ENCODE measurements at places on chromosomes 1 and 21.
A peak's percentile ranks its signal among the peaks of the same experiment; 100 is the strongest.

- no peak for DNase-seq
Measured at GRCh38 chr1:193242000-193242399, 55.6 kb upstream of the B3GALT2 start.

DNA sequence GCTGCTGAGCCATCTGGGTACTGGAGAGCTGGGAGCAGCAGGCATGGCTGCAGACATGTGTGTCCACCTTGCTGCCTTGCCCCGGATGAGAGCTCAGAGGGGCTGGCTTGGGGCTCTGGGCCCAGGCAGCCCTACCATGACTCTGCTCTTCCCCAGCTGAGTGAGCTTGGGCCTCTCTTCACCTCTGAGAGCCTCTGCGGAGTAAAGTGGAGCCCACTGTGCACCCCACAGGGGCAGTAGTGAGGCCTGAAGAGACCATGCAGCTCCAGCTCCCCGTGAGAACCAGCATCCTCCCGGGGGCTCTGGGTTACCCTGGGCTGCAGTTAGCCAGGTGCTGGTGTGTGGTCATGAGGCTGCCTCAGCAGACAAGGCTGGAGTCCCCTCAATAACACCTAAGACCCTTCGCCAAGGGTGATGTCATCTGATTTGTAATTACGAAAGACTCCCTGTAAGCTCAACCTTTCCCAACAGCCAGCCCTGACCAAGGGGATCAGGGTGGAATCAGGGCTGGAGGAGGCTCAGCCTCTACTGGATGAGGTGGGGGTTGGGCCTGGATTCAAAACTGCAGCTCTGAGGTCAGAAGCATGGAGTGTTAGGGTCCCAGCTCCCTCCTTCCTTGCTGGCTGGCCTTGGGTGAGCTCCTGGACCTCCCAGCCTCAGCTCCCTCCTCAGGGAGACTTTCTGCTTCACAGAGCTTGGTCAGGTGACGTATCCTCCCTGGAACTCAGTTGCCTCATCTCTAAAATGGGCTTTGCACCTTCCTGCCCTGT lies 308.0 kb downstream of the MATN1 start:
- no peak for DNase-seq

GRCh38 chr21:38170283-38170682 lies 86.5 kb upstream of the KCNJ15 start:
- no peak for DNase-seq

DNA sequence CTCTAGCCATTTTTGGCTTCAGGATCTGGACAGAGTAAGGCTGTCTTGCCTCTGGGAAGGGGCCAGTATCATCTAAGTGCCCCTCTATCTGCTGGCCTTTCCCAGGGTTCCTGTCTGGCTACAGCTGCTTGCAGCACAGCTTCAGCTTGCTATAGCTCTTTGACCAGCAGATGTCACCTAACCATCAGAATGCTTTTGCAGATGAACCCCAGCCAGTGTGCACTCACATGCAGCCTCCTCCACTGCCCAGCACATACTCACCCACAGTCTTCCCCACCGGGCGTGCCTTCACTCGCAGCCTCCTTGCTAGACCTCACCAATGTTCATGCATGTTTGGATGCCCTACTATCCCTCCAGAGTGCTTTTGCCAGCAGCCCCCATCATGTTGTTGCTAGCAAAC lies 769.0 kb downstream of the BRINP3 start:
- no peak for DNase-seq

- DNase-seq = no peak
Measured at GRCh38 chr1:159088546-159089183, 12.1 kb upstream of the AIM2 start.

DNA sequence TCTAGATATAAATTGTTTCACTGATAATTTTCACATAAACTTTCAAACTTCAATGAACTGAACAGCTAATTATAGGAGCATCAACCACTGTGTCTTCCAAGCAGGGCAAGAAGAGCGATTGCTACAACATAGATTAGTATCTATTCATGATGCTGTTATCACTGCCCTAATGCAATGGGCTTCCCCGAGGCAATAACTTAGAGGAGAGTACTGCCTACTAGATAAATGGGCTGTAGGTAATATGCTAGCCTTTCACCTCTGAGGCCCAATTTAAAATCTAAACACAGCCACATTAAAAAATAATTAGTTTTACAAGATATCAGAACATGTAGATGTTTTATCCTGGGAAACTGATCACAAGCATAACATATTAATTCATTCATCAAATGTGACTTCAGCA lies 318.0 kb downstream of the VAV3 start:
- no peak for DNase-seq

DNA sequence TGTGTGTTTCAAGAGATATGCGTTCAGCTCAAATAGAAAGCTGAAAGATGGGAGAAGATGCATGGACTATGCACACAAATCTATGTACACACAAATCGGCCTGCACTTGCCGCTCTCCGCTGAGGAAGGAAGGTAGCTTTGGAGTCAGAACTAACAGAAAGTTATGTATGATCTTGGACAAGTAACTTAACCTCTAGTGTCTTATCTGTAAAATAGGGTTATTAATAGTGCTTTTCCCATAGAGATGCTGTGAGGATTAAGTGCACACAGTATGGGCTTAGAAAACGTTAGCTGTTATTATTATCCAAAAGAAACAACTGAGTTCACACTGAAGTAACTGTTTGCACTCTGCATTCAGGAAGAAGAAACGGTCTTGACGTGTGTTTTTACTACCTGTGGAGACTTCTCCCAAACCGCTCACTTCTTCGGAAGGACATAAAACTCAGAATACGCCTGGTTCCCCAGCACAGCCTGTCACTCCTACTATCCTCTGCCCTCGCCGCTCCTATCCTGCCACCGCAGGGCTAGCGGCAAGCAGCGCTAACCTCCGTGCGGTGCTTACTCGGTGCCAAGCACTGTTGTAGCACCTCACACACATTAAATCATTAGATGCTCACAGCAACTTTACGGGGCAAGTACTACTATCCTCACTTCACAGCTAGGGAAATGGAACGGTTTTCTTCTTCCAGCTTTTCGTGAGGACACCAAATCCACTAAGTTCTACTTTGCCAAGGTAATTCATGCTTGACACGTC lies 1.3 kb downstream of the TGFBR3 start:
- DNase-seq = peak; percentile 33

DNA sequence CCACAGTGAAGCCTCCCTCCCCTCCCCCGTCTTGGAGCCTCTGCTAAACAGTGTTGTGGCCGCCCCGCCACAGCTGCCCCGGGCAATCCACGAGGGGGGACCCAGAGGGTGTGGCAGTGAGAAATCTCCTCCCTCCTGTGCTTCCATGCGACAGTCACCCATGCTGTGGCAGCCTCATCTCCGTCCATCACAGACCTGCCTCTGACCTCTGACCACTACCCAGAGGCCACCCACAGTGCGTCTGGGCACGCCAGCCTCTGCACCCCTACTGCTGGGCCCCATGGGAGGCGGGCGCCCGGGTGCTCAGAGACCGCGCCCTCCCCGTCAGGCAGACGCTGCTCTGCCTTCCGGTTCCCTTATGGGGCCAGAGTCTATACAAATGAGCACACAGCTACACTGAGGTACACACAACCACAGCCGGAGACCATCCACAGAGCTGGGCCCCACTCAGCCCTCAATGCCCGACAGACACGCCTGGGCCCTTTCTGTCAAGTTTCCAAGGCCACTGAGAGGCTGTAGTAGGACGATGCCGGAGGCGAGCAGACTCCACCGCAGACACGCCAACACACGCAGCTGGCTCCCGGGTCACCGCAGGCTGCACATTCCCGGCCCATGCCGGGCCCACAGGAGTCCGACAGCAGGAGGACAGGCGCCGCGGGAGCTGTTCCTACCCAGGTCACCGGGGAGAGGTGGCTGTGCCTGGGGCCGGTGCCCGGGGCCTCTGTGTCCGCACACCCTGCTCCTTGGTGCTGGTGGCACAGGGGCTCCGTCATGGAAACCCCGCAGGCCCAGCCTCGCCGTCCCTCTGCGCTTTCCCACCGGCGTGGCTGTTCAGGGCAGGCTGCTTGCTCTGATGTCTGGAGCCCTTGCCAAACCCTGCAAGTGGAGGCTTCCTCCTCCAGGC lies 23.9 kb upstream of the TMEM52 start:
- no peak for DNase-seq

- DNase-seq = no peak
Measured at GRCh38 chr1:6918925-6919511, 133.8 kb downstream of the CAMTA1 start.

GRCh38 chr1:58528518-58528917 lies 18.0 kb downstream of the OMA1 start:
- no peak for DNase-seq

DNA sequence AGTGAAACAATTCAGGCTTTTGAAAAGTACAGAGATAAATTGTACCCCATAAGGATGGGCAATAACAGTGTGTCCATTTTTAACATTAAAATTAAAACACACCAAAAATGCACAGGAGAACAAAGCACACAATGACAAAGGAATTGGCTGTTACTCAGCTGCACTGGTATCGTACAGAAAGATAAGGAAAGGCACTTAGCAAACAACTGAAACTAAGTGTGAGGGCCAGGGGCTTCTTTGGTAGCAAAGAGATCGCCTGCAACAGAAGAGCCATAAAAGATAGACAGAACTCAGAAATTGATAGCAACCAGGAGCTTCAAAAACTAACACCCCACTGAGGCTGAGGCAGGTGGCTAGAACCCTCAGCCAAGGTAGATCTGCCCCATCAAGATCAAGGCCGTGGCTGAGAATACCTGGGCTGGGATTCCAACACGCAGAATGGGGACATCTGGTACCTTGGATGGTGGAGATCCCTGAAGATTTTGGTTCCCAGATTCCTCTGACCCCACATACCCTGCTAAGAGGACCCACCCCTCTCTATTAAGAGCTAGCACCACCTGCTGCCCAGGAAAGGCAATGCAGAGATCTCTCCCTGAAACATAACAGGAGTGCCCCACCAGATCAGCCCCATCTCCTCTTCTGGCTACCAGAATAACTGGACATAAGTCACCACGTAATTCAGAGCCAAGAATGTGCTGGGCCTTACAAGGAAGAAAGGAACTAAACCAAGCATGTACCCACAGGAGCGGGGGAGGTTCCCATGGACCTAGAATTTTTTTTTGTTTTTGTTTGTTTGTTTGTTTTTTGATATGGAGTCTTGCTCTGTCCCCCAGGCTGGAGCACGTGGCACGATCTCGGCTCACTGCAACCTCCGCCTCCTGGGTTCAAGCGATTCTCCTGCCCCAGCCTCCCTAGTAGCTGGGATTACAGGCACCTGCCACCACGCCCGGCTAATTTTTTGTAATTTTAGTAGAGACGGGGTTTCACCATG lies 16.2 kb downstream of the PLEKHO1 start:
- no peak for DNase-seq

DNA sequence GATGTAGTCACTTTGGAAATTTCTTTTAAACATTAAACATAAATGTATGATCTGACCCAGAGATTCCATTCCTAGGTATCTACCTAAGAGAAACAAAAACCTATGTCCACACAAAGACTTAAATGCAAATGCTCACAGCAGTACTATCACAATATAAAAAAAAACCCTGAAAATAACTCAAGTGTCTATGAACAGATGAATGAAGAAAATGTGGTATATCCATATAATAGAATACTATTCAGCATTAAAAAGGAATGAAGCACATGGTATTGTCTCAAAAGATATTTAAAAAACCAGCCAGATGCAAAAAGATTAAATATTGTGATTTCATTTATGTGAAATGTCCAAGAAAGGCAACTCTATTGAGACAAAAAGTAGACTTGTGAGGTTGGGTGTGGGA lies 48.3 kb downstream of the ADSS2 start:
- no peak for DNase-seq

DNA sequence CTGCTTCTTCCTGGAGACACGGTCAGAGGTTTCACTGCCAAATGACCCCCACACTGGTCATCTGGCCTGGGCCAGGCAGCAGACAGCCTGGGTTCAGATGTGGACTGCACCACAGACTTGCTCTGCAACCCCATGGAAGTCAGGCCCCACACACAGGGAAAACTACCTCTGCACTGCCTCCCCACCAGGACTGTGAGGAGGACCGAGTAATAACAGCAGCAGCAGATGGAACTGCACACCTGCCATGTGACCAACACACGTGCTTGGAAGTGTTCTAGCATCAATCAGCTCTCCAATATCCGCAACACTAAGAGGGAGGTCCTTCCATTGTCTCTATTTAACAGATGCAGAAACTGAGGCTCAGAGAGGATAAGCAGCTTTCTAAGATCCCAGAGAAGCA lies 51.4 kb downstream of the SLC9A1 start:
- DNase-seq = no peak

- DNase-seq = no peak
Measured at GRCh38 chr1:83967336-83967735, 31.6 kb downstream of the TTLL7 start.

GRCh38 chr1:24349891-24350290 lies 30.7 kb downstream of the GRHL3 start:
- no peak for DNase-seq

- no peak for DNase-seq
Measured at GRCh38 chr1:6635161-6635909, 10.7 kb downstream of the THAP3 start.

DNA sequence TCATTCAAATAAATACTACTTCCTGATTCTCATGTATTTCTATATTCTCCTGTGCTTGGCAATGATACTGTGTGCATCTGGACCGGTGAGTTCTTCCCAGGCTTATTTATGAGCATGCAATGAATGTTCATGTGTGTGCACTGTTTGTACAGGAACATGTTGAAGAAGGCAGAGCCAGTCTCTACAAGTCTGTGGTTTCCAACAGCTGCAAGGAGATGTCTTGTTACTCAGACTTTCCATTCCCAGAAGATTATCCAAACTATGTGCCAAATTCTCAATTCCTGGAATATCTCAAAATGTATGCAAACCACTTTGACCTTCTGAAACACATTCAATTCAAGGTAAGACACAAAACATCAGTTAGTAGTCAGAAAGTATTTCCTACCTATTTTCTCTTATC lies 19.1 kb downstream of the FMO1 start:
- DNase-seq = no peak

- no peak for DNase-seq
Measured at GRCh38 chr1:192303029-192303428, 13.8 kb upstream of the RGS21 start.

DNA sequence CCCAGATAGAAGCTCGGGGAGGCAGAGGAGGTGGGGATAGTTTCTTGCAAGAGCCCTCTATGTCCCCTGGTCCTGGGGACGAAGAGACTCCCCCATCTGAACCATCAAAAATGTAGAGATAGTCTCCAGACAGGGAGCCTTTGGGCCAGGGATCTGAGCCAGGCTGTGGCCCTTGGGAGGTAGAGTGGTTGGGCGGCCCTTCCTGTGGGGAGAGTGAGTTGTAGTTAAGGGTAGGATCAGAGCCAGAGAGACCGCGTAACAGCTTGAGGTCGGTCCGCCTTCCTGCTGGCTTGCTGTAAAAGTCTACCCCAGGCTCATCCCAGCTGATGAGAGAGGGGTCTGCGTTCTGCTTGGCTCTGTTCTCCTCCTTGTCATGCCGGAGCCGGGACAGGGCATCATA lies 25.3 kb downstream of the PIK3C2B start:
- no peak for DNase-seq

DNA sequence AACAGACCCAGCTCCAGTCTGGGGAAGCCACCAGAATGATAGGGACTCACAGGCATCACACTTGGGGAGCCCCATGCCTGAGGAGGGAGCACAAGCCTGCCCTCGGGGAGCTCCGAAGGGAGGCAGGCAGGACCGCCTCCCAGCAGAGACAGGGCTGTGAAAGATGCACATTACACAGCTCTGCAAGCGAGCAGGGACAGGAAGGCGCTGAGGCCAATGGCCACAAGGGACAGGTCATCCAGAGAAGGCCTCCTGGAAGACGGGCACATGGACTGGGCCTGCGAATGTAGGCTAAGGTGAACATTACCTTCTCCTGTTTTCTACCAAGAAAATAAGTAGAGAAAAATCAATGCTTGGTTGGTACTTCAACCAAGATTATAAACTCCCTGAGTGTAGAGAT lies 4.2 kb downstream of the NPR1 start:
- no peak for DNase-seq
